ENCODE measurements at places on chromosomes 7 and 10.

- DNase-seq, result no peak
Measured at GRCh38 chr10:102113261-102113955, 6.8 kb downstream of the LDB1 start.

GRCh38 chr10:67629461-67629971, 66.5 kb downstream of the CTNNA3 start:
- DNase-seq, result no peak

- no peak for DNase-seq
Measured at GRCh38 chr10:98020254-98020653, 10.2 kb downstream of the CRTAC1 start.

- DNase-seq, result no peak
Measured at GRCh38 chr7:92674379-92674778, 84.2 kb upstream of the FAM133B start.

- no peak for DNase-seq
Measured at GRCh38 chr10:61964949-61965702, 63.6 kb downstream of the ARID5B start.

DNA sequence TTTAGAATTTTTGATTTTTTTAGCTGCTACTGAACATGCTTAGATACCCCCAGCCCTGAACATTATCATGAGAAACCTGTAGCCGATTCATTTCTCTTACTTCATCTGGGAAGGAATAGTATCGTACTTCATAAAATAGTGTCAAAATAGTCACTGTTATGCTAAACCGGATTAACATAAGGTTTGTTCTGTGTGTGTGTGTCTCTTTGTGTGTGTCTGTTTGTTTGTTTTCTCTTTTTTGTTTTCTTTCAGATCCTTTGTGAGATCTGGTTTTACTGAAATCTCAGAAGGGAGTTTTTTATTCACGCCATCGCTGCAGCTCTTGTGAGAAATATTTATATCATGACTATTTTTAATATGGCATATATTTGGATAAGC, 761 bp downstream of the LGI1 start:
- no peak for DNase-seq

DNA sequence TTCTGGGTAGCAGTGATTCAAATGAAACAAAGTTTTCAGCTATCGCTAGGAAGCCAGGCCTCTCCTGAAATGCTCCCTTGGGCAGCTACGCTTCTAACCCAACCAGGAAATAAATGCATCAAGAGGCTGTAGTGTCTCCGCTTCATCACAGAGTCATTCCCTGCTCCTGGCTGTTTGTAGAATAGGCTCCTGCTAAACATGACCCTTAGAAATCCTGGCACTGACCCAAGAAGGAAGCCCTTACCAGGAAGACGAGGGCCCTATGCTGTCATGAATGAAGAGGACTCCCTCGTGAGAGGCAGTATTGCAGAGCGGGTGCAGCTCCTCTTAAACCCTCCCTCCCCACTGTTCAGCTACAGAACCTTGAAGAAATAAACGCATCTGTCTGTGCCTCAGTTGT, 48.3 kb downstream of the NOD1 start:
- no peak for DNase-seq

DNA sequence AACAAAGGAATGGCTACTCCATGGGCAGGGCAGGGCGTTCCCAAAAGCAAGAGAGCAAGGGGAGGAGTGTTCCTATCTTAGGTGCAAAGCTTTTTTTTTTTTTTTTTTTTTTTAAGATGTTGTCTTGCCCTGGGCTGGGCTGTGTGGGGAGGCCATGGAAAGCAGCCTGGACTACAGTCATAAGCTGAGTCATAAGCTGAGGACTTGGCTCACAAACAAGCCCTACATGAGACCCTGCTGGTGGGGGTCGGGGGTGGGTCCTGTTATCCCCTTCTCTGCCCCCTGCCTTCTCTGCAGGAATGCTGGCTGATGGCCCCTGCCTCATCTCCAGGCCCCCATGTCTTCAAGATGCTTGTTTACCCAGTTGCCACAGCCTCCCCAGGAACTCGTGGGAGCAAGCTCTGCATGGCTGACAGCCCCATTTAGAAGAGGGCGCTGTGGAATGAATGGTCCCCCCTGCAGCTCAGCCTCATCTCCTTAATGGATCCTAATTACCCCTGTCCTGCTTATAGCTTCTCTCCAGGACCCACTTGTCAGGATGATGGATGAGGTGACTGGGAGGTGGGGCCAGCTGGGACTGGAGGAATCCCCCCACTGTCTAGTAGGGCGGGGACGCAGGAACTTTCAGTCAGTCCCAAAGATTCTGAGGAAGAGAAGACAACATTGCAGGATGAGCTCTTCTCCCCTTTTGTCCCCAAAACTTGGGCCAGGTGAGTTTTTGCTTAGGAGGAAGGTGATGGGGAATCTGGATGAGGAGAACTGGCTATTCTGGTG, 340.8 kb upstream of the PODXL start:
- DNase-seq, result peak; percentile 70

- DNase-seq, result no peak
Measured at GRCh38 chr10:83654689-83655088, 484.6 kb upstream of the GHITM start.

DNA sequence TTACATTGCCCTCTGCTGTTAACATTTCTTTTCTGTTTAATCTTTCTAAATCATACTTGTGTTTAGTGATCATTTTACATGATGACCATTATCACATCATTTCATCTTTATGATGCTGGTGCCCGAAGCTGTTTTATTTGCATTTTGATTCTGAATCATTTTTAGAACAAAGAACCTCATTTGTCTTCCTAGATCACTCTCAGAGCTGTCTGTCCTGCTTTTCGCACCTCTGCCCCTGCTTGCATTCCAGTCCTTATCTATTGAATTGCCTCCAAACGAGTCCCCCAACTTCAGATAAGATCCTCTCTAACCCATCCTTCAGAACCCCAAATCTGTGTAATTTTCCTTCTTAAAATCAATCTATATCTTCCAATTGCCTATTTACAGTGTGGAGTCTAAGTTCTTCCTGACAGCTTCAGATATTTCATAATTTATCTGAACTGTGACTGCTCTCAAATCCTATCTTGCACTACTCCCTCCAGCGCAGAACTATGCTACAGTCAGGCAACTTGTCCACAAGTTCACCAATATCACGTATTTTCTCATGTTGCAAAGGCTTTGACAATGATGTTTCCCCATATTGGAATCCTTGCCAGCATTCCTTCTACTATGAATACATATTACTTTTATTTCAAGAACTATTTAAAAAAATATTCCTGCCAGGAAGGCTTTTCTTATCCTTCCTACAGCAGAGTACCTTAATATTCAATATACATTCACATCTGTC, 346.5 kb upstream of the CACNA2D1 start:
- no peak for DNase-seq

DNA sequence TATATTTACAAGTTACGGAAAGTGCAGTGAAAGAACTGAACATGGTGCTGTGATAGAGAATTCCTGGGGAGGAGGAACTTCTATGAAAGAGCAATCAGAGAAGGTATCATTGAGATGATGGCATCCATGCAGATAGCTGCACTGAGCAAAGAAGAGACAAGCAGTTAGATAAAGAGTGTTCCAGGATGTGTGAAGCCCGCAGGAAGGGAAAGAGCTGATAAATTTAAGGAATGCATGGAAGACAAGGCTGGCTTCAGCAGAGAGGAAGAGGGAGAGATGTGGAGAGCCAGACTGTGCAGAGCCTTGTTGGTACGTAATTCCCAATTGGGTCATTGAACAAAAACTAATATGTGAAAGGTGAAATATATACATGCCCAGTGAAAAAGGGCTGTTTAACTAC, 538.9 kb downstream of the INHBA start:
- DNase-seq, result no peak

DNA sequence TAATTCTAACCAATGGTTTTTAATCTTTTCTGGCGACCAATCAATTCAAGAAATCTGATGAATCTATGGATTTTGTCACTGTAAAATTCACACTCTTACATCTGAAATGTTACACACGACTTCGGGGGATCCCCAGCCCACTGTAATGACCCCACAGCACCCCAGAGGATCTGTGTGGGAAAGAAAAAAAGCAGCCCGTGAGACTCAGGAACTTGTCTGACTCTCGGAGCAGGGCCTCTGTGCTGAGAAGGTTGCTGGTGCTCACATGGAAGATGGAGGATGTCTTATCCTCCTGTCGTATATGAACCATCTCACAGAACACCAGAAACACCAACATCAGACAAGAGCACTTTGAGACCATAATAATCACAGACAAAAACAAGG, 228.4 kb upstream of the INHBA start:
- no peak for DNase-seq

GRCh38 chr10:69364232-69364940, 52.3 kb downstream of the TACR2 start:
- DNase-seq, result no peak

DNA sequence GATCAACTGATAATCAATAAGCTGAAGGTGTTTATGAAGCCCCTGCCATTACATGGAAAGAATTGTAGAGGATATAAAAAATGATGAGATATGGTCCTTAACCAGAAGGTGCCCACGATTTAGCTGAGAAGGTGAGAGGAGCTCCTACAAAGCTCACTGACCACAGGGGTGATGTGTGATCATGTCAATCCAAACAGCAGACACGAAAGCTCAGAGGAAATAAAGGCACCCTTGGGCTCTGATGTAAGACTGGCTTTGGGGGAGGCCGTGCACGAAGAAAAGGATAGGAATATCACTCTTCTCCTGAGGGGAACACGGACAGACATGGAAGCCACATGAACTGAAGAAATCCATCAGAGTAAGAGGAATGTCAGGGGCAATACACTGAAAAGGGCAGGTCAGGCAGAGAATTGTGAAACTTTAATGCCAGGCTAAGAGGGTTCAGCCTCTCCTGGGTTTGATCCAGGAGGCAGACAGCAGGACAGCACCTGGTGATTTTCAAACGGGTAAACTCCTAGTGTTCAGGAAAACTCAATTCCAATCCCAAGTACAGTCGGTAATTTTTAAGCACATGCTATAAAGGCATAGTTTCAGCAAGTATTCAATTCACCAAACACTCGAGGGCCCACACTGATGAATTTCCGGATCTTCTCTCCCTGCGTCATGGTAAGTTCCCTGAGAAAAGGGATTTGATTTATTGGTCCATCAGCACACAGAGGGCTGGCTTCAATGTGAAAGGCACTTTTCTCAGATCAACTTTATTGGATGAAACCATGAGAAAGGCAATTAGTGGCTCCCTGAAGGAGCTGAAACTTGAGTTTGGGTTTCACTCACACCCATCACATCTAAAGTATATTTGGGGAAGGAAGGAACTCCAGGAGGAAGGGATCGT, 163.8 kb downstream of the PRPF18 start:
- DNase-seq, result no peak

Data from AG08395 (cell line).